Activated T-cell treated with anti-CD3 and anti-CD28 coated beads, Interleukin-2, amount 50 U/mL, for 4 hours (primary cell): ENCODE measurements at places on chromosomes 4 and X. TPM values are rescaled to one million over a fixed set of nuclear protein-coding genes. Genes with fewer than 3 reads are reported as not detected.
A peak's percentile ranks its signal among the peaks of the same experiment; 100 is the strongest.

- no peak for DNase-seq
Observed at GRCh38 chr4:26985873-26986272, 125.2 kb downstream of the STIM2 start.

GRCh38 chr4:181105487-181105886 lies 1137.7 kb upstream of the TENM3 start:
- no peak for DNase-seq

- DNase-seq, result peak; percentile 14
Observed at GRCh38 chrX:38754102-38754790, 47.0 kb upstream of the MID1IP1 start.

DNA sequence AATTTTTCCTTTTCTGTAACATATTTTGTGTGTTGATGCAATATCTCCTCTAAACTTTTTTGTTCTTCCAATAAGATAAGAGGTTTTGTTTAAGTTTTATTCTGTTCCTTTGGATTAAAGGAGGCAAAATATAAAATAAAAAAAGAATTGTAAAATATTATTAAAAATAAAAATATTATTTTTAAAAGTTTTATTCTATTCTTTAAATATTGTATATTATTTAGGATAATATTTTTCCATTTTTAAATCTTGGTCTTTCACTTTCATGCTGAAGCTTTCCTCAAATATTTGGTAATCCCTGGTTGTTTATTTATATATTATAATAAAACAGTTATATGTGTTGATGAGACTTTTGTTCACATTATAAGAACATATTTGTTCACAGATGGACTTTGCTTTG lies 187.9 kb upstream of the PDE5A start:
- DNase-seq, result no peak

GRCh38 chr4:176782794-176783193 lies 9.9 kb downstream of the VEGFC start:
- no peak for DNase-seq

DNA sequence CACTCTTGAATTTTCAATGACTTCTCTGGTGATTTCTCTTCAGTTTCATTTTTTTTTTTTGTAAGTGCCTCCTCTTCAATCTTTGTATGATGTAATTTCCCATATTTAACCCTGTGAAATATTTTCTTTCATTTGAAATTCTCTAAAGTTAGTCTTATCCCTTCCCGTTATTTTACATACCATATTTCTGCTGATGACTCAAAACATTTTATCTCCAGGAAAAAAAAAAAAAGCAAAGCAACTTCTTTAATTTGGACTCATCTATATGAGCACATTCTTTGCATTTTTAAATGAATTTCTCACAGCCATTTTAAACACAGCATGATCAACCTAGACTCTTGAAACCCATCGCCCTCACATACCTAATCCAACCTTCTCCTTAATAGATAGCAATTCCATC lies 1831.4 kb downstream of the ARAP2 start:
- no peak for DNase-seq

DNA sequence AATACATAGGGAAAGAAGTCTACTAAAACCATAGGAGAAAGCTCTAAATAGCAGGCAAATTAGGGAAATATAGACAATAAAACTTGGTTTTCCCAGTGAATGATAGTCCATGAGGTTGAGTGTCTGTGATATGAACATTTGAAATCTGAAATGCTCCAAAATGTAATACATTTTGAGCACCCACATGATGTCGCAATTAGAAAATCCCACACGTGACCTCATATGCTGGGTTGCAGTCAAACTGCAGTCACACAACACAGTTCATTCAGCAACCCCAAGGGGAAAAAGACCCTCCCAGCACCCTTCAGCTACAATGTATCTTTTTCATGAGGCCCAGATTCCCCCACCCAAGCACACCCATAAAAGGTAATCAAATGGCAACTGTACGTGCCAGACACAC lies 155.6 kb downstream of the BTC start:
- DNase-seq, result no peak

PASD1 gene
- total RNA-seq, result not detected

FRMD7 gene
- not detected for total RNA-seq

DNA sequence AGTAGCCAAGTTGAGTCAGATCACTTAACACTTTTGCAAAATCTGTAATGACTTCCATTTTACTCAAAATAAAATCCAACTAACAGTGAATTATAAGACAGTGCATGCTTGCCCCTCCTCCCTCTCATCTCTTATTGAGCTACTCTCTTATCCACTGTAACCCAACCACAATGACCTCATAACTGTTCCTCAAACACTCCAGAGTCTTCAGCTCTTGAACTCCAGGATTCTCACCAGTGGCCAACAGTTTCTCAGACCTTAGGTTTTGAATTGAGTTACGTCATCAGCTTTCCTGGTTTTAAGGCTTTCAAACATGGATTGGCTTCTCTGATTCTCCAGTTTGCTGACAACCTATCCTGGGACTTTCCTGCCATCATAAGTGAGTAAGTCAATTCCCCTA lies 938.3 kb downstream of the RAB28 start:
- no peak for DNase-seq

KLHL13 gene
- 1.0 TPM for total RNA-seq

FATE1 gene
- not detected for total RNA-seq

GRCh38 chrX:42237956-42238355 lies 314.6 kb upstream of the CASK start:
- DNase-seq, result no peak

- no peak for DNase-seq
Observed at GRCh38 chr4:2825740-2826139, 17.9 kb upstream of the ADD1 start.

GRCh38 chr4:19983072-19983471 lies 268.6 kb upstream of the SLIT2 start:
- DNase-seq, result no peak
